ENCODE measurements at places on chromosomes 16 and 17.

- DNase-seq, result peak; percentile 91
These were observed 15.8 kb downstream of the TMC6 start for GRCh38 chr17:78112518-78113471.

- no peak for DNase-seq
These were observed 840 bp upstream of the CDH5 start for GRCh38 chr16:66365651-66366050.

- no peak for DNase-seq
These were observed 9.1 kb downstream of the TMEM208 start for GRCh38 chr16:67235816-67236562.

DNA sequence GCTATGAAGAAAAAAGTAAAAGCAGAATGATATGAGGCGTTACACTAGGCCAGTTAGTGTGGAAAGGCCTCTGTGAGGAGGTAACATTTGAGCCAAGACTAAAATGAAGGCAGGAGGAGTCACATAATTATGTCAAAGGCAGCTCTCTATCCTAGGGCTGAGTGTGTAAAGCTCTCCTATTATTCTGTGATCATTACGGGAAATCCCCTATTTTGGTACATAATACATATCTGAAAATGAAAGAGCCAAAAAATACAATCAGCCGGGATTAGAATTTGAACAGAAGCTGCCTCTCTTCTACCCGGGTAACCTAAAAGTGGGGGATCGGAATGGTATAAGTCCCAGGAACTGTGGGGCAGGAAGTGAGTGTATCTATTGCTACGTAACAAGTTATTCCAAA, 27.1 kb downstream of the HEATR3 start:
- DNase-seq, result no peak

DNA sequence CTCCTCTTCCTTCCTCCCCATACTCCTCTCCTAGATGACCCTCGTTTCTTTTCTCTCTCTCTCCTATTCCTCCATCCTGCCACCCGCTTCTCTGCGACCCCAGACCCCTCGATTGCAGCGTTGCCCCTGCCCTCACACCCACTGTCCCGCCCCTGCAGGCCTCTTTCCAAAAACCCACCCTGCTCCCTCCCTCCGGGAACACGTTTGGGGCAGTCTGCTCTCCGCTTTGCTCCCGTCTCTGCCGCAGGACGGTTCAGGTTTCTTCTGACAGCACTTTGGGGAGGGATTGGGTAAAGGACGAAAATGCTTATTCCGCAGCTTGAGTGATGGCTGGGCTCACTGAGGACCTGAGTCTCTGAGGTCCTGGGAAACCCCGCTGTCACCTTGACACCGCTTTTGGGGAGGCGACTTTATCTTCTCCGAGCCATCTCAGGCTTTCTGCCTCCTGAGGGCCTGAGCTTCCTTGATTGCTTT, 690 bp downstream of the NDE1 start:
- peak; percentile 7 for DNase-seq

- DNase-seq, result no peak
These were observed 10.9 kb downstream of the SMCR8 start for GRCh38 chr17:18326039-18326438.

DNA sequence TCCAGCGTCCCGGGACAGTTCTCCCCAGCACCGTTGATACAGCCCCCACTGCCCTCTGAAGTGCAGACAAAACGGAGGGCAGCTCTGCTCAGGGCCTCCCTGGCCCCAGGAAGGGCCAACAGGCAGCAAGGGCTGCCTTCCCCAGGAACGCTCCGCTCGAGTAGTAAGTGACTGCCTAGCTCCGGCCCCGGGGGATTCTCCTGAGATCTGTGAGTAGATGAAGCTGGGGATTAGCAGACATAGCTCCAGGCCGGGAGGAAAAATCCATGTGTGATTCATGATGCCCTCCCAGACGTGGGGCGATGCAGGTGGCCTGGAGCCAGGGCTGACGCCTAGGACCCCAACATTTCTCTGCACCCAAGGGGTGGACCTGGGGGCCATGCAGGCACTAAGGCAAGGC, 85.3 kb downstream of the ENGASE start:
- no peak for DNase-seq

GRCh38 chr16:78434401-78434800, 334.9 kb downstream of the WWOX start:
- no peak for DNase-seq

- no peak for DNase-seq
These were observed 493 bp downstream of the PLSCR3 start for GRCh38 chr17:7393613-7394451.

DNA sequence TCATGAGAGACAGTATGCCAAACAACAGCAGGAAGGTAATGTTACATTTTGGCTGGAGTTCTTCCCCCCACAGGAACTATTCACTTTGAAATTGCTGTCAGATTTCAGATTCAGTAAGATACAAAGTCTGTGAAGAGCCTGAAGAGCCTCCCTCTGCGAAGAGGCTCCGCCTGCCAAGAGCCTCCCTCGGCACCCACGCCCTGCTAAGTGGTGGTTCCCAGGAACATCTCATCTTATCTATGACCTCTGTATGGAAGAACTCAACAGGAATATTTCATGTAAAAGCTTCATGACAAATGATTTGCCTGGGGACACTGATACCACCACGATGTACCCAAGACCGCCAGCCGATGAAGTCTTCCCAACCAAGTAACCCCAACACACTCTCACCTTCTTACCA, 3.2 kb downstream of the ZC3H7A start:
- no peak for DNase-seq

GRCh38 chr17:14098246-14098645, 28.9 kb downstream of the COX10 start:
- DNase-seq, result no peak

- DNase-seq, result no peak
These were observed 130.6 kb downstream of the NLK start for GRCh38 chr17:28173031-28173561.

DNA sequence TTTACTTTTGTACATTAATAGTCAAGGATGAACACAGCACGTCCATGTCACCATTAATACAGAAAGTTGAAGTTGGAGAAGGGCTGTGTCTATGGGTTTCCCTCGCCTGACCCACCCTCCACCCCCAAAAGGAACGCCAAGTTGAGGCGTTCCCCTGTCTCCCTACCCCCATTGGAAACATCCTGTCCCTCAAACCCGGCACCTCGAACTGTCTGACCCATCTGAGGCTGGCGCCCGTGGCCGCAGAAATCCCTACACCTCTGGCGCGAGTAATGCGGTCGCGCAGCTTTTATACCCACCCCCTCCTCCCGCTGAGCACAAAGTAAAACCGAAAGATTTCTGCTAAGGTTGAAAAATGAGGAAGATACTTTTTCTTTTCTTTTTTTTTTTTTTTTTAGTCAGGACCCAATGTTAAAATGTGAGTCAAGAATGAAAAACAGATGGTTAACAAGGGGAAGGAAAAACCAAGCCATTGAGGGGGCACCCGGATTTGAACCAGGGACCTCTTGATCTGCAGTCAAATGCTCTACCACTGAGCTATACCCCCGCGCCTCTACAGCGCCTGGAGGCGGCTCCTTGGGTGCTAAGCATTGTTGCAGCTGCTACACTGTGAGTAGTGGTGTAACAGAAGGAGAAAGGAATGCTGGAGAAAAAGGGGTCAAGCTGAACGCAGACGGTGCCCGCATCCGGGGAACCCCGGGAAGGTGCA, 887 bp upstream of the LASP1 start:
- DNase-seq, result peak; percentile 97

DNA sequence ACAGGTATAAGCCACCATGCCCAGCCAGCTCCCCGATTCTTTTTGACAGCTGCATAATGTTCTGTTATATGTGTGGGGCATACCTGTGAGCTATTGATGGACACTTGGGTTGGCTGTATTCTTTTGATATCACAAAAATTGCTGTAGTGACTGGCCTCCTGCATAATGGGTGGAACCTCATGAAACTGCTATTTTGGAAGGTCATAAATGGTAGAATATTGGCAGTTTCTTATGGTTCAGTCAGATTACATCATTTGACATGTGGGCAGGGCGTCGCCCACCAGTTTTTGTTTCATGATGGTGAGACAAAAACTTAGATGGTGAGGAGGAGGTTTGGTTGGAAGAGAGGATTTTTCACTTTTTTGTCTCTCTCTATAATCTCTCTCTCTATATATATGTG, 26.7 kb upstream of the POLR3E start:
- DNase-seq, result no peak

GRCh38 chr16:77444147-77444460, 9.3 kb upstream of the ADAMTS18 start:
- no peak for DNase-seq

- no peak for DNase-seq
These were observed 5.0 kb downstream of the IGFBP4 start for GRCh38 chr17:40448213-40448638.

- no peak for DNase-seq
These were observed 210.8 kb downstream of the FTO start for GRCh38 chr16:53914736-53915135.

DNA sequence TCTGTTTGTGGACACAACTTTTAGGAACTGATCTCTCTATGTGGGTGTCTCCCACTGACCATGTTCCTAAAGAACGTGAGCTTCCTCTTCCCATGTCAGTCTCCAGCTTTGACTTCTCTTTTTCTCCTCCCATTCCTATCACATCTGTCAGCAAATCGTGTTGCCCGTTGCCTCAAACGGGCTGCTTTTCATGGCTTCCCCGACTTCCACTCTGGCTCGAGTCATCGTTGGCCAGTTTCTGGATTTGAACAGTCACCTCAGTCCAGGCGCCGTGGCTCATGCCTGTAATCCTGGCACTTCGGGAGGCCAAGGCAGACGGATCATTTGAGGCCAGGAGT, 5.4 kb downstream of the ABCC1 start:
- no peak for DNase-seq

DNA sequence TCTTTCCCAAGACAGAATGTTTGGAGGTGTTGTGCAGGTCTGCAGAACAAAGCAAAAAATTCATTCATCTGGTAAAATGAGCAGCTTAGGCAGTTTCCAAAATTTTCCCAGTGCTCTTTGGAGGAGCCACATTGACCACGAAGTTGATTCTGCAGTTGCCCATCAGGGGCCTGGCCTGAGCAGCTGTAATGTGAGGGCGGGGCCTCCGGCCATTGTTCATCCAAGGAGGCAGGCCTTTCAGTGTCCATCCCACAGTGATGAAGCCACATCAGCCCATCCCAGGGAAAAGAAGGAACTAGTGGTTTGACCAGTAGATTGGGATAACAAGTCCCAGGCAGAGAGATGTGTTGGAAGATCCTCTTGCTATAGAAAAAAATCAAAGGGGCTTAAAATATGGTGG, 10.1 kb downstream of the UBFD1 start:
- DNase-seq, result no peak

DNA sequence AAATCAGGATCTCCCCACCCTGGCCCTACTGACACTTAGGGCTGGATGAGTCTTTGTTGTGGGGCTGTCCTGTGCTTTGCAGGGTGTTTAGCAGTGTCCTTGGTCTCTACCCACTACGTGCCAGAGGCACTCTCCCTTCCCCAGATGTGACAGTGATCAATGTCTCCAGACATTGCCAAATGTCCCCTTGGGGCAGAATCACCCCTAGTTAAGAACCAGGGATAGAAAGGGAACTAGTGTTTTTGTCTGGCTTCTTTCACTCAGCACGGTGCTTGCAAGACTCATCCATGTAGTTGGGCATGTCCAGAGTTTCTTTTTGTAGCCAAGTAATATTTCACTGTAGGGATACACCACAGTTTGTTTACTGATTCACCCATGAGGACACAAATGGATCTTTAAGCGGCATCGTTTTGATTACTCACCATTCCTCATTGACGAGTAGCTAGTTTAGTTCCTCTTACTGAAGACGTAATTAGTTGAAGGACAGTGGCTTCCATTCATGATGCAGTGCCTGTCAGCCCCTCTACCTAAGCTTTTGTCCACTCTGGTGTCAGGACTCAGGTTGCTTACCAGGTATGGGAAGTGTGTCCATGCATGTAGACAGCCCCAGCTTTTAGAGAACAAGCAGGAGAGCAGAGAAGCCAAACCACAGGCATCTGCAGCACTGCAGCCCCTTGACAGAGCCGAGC, 26.0 kb upstream of the ITGB4 start:
- DNase-seq, result no peak

GRCh38 chr16:14437426-14437825, 192.6 kb downstream of the PARN start:
- no peak for DNase-seq

DNA sequence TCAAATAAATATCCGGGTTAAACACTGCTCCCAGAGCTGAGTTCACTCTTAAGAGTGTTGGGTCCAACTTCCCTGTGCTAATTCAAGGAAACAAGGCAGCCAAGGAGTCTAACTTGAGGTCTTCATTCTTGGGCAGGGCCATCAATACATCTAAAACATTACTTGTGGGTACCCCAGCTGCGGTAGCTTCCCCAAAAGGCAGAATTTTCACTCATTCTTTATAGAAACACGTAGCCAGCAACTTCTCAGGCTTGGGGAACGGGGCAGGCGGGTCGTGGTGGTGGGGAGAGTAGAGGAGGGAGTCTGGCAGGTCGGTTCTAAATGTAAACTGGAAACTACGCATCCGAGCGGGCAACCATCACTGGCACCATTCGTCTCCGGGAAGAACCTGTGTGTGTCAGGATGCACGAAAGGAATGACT, 666 bp upstream of the METTL9 start:
- DNase-seq, result peak; percentile 19

- no peak for DNase-seq
These were observed 243.5 kb downstream of the GSG1L start for GRCh38 chr16:27819881-27820610.

DNA sequence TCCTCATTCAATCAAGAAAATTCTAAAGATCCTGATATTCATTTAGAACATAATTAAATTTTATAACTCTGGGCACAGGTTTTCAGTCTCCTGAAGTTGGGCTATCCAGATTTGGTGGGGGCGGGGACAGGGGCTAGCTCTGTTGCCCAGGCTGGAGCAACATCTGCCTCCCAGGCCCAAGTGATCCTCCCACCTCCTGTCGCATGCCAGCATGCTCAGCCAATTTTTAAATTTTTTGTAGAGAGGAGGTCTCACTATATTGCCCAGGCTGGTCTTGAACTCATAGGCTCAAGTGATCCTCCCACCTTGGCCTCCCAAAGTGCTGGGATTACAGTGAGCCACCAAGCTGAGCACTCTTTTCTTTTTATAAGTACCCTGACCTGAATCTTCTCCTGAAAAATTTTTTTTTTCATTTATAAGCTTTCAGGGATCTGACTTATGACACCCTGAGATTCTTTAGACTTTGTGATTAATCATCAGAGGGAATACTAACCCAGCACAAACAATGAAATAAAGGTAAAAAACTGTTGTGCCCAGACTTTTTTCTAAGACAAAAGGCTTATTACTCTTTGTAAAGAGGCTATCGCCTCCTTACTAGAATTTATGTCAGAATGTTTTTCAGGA, 62.6 kb downstream of the TUBD1 start:
- no peak for DNase-seq

GRCh38 chr17:19346351-19347255, 15.9 kb downstream of the B9D1 start:
- DNase-seq, result no peak

- DNase-seq, result no peak
These were observed 101.0 kb downstream of the SYCE1L start for GRCh38 chr16:77300256-77300655.

- no peak for DNase-seq
These were observed 143.2 kb upstream of the CDH5 start for GRCh38 chr16:66223176-66223780.

- DNase-seq, result no peak
These were observed 14.6 kb downstream of the ZNF778 start for GRCh38 chr16:89232107-89232506.

- no peak for DNase-seq
These were observed 571.5 kb upstream of the PSMD7 start for GRCh38 chr16:73725156-73725555.

GRCh38 chr16:51133688-51134087, 17.4 kb downstream of the SALL1 start:
- no peak for DNase-seq

GRCh38 chr16:82703871-82704768, 77.4 kb downstream of the CDH13 start:
- DNase-seq, result no peak

Measured in neural crest cell (in vitro differentiated cells).